Activated T-helper 1 cell treated with anti-CD3 and anti-CD28 coated beads, Interleukin-2, amount 50 U/mL, for 16 hours (primary cell): ENCODE measurements at places on chromosomes 7 and 10.

- no peak for DNase-seq
Observed at GRCh38 chr7:45670227-45670626, 96.1 kb downstream of the ADCY1 start.

- DNase-seq = no peak
Observed at GRCh38 chr7:47432671-47433563, 149.0 kb downstream of the TNS3 start.

GRCh38 chr7:22726907-22727713, at the start of gene IL6:
TSS of gene IL6 (plus strand) at chr7:22727200. CDS start at chr7:22727263, 63 bp downstream.
- DNase-seq = no peak

- DNase-seq = no peak
Observed at GRCh38 chr7:128963327-128963757, 25.6 kb downstream of the IRF5 start.

DNA sequence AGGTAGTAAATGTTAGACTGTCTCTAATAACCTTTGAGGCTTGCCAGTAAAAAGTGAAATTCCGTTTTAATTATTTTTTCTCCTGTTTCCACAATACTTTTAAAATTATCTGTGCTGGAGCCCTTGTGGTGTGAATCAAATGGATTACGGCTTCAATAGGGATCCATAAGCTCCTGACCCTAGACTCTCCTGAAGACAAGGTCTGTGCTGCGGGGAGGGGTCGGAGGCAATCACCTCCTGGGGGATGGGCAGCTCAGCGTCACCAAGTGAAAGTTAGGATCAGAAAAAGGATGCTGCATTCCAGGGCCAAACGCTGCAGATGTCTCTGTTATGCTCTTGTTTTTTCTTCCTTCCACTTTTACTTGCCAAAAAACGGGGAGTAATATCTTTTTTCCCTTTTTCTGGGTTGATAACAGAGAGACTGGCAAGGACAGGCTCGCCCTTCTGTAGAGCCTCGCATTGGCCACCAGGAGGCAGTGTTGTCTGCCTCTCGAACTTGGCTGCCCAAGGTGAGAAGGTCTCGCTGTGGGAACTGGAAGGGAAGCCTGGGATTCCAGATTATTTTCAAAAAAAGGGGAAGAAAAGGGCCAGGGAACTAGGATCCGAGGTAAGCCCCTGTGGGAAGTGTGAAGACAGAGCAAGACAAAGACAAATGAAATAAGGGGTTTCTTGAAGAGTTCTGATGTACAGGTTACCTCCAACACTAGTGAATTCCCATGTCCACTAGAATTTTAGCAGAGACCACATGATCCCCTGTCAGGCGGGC, 621.9 kb downstream of the ACTR3B start:
- no peak for DNase-seq

DNA sequence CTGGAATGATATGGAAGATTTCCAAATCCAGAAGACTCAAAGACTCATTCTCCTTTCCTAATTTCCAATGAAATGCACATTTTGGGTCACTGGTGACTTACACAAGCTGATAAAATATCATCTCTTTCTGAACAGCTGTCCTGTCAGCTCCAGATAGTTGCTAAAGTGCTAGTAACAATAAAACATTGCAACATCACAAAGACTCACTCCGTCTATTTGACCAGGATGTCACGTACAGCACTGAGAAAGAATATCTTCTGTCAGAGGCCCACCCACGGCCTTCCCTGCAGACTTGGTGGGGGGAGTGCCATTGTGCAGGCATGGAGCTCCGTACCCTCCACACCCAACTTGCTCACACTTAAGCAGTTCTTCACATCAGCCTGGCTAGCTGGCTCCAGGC, 78.9 kb upstream of the EGR2 start:
- DNase-seq = no peak

GRCh38 chr10:131553121-131553520, 241.6 kb upstream of the TCERG1L start:
- DNase-seq = no peak
